ENCODE measurements at places on chromosomes 6 and 20.

DNA sequence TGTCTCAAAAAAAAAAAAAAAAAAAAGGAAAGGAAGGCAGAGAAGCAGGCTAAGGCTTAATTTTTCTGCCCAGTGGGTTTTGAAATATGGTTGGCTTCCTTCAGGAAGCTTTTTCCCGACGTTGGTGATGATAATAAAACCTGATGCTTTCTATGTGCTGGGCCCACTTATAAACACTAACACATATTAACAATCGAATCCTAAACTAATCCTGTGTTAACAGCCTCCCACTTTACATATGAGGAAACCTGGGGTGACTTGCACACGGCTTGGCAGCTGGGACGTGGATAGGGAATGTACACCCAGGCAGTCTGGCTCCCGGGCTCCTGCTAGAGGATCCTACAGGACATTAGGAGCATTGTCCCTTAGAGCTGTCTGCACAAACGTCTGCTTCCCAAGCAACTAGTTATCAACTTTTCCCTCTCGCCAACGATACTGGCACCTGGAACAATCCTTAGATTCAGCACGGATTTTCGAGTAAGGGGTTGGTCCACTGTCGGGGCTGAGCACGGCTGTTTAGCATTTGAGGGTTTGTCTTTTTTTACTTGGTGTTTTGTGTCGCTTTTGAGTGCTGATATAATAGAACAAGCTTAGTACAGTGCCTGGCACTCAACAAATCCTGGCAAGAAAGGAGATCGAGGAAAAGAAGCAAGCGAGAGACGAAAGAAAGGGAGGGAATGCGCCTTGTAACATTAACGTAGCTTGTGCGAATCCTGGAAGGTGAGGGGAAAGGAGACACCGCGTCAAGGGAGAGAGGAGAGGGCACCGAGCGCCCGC lies 622 bp upstream of the KIZ start:
- DNase-seq: no peak

DNA sequence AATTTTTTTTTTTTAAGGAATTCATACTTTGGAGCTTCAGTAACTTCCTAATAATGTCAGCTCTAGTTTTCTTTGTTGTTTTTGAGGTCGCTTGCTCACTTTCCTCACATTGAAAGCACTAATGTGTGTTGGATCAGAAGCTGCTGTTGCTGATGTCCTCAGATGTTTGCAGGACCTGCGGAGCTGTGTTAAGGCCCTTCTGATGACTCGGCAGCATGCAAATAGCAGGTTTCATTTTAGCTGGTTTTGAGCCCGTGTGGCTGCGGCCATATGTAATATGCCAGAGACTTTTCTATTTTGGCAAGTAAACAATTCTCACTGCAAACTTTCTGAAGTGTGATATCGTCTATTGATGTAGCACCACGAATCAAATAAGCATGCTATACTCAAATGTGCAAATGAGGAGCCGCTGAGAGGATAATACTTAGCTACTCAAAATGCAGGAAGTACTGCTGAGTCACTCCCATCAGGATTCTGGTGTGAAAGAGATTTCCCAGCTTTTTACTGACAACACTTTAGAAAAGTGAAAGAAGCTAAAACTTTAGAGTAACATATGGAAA lies 187.8 kb downstream of the SASH1 start:
- peak; percentile 70 for DNase-seq

- no peak for DNase-seq
Observed at GRCh38 chr6:13304580-13305260, 23.6 kb downstream of the TBC1D7 start.

DNA sequence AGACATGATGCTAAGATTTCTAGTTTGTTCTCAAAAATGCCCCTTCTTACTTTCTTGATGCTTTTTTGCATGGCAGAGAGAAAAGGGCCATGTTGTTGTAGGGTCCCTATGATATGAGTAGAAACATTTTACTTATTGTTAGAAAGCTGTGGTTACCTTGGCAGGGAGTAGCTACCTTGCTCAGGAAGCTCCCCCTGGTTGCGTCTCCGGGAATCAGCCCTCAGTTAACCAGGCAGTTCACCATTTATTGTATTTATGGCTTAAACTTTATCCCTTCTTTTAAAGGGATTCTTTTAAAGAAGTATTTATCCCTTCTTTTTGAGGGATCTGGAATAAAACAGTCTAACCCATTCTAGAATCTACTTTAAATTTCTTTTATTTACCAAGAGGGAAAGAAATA lies 113.9 kb upstream of the PROKR2 start:
- DNase-seq: no peak

DNA sequence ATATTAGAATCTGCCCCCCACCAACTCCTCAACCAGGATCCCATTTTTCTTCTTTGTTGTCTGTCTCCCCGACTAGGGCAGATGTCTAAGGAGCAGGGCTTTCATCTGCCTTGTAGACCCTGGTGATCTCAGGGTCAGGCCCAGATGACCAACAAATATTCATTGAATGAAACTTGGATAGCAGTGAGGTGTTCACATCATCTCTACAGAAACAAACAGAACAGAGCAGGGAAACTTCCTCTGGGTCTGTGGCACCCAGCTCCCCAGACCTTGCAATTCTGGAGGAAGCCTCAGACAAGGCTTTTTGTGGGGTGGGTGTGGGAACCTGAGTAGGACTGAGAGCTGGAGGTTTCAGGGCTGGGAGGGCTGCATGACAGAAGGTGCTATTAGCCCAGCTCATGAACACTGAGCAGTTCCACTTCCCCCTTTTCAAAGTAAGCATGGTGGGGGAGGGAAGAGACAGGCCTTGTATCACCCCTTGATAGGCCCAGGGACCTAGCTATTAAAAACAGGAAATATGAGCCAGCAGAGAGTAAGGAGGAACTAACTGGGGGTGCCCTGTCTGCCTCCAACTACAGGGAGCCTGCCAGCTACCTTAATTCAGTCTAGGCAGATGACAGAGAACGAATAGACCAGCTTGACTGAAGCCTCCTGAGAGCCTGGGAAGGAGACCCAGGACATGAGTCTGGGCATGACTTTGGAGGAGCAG lies 37.3 kb upstream of the TOP1 start:
- peak; percentile 97 for DNase-seq

DNA sequence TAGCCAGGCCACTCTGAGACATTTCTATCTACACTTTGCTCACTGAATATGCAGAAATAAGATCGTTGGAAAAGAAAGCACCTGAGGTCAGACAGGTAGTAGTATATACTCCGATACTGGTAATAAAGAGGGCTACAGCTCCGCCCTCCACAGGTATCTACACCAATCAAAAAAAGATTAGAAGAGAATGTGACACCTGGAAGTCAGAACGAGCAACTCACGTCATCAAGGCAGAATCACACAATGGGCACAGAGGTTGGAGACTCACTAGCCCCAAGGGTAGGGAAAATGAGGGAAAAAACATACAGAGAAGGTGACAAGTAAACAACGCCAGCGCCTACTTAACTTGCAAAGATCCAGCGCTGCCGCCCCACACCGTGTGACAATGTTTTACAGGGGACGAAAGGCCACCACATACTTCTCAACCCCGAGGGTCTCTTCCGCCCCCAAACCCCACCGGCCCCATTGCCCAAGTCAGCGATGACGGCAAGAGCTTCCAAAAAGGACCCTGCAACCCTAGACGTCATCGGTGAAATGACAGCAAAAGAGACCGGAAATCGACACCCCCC lies 653 bp downstream of the LMBRD1 start:
- peak; percentile 48 for DNase-seq

DNA sequence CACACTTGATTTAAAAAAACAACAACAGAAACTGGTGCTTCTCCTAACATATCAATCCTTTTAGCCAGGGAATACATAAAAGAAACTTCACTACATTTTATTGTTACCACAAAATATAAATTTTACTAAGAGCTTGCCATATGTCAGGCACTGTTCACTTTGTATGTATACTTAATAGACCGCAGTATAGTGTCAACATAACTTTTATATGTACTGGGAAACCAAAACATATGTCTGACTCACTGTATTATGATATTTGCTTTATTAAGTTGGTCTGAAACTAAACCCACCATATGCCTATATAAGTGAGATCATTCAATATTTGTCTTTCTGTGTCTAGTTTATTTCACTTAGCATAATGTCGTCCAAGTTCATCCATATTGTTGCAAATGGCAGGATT lies 108.4 kb downstream of the KLHL32 start:
- no peak for DNase-seq
